ENCODE measurements at places on chromosomes 4 and X. TPM values are rescaled to one million over a fixed set of nuclear protein-coding genes. Genes with fewer than 3 reads are reported as not detected.
A peak's percentile ranks its signal among the peaks of the same experiment; 100 is the strongest.

Gene NEUROG2
- total RNA-seq = not detected

Gene GLRB
- total RNA-seq = 1.4 TPM

Gene IQSEC2
- 13.4 TPM for total RNA-seq

Gene PRSS12
- total RNA-seq = 14.9 TPM

Gene PGM2
- 31.4 TPM for total RNA-seq

Gene CSN1S1
- not detected for total RNA-seq

Gene ADH1B
- total RNA-seq = not detected

Gene FAM156B
- 24.3 TPM for total RNA-seq

Gene ADH1C
- not detected for total RNA-seq

Gene CPEB2
- total RNA-seq = 1.9 TPM

Gene MPP1
- total RNA-seq = 12.5 TPM

DNA sequence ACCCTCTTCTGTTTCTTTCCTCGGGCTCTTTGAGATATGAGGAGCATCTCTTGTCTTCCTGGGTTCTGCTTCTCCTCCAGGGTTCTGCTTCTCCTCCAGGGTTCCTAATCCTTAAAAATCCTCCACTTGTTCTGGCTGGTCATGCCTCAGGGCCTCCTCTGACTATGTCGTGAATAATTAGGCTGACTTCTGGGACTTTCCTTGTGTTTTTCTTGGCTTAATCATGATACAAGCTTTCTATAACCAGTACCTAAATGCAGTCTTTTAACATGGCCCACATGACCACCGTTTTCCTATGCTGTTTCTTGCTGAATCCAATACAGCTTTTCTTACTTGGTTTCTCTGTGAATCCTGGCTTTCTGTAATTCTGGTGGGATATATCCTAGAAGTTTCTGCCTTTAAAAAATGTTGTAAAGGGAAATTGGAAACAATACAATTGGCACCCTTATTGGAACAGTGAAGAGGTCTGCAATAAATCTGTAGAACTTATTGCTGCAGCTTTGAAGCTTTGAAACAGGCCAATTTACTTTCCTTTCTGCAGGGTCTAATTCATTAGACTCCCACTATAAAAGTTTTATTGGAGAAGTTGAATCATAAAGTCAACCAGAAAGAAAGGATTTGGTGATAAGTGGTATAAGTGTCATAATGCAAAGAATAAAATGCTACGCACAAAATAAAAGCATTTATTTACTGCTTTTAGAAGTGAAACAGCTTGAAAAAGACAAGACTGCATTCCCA is 213.1 kb downstream of the UGT8 start:
- DNase-seq = no peak

GRCh38 chrX:98931216-98931615 is 1478.9 kb downstream of the PCDH19 start:
- DNase-seq = no peak

DNA sequence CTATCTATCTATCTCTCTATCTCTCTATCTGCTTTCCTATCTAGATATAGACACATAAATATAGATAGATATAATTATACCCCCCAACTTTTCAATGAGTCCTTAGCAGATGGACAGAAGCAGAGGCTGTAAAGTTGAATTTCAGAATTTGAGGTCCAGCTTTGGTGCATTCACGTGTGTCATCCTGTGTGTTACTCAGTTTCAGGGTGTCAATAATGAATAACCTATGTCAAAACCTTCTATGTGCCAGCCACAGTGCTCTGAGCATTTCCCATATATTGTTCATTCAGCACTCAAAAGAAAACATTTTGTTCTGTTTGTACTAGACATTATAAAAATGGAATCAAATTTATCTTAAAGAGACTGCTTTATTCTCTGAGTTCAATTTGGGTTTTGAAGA is 310.0 kb downstream of the ARHGAP24 start:
- DNase-seq = no peak

DNA sequence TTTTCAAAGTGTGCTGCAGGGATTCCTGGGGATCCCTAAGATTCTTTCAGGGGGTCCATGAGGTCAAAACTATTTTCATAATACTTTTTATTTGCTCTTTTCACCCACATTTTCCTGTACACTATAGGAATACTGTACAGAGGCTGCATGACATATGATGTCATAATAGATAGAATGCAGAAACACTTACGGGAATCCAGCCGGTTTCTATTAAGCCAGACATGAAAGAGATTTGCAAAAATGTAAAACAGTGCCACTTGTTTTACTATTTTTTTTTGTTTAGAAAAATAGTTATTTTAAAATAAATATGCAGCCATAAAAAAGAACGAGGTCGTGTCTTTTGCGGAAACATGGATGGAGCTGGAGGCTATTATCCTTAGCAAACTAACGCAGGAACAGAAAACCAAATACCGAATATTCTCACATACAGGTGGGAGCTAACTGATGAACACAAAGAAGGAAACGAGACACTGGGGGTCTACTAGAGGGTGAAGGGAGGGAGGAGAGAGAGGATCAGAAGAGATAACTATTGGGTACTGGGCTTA is 5.0 kb downstream of the ZFX start:
- no peak for DNase-seq

- DNase-seq = no peak
Measured at GRCh38 chr4:7202411-7202810, 10.1 kb downstream of the SORCS2 start.

GRCh38 chr4:144574000-144574399 is 72.0 kb upstream of the HHIP start:
- DNase-seq = no peak

DNA sequence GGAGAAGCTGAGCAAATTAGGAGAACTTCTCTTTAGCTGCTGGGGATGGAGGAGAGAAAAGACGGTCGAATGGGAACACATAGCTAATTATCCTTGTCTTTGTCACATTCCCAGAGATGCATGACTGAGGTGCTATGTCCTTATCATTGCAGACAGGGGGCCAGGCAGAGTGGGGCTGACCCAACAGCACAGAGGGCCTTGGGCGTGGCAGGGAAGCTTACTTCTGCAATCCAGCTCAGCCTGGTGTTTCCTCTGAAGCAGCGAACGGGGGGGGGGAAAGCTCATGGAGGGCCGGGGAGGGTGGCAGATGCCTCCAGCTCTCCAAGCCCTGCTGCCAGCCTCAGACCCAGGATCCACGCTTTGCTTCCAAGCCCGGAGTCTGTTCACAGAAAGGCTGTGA is 50.8 kb upstream of the HOPX start:
- peak; percentile 51 for DNase-seq

DNA sequence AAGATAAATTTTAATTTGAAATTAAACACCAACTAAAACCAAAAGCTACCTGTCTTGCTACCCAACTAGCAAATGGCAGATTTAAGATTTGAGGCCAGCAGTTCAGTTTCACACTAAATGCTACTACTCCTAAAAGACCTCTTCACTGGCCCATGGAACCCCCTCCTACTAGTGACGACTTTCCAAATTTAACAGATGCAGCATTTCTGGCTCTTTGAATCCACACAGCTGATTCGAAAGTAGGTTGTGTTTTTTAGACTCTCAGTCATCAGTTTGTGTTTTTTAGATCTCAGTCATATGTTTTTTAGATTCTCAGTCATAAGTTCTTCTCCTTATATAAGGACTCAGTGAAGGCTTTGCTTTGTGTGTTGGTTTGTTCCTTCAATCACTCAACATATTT is 11.1 kb upstream of the CC2D2A start:
- DNase-seq = no peak

DNA sequence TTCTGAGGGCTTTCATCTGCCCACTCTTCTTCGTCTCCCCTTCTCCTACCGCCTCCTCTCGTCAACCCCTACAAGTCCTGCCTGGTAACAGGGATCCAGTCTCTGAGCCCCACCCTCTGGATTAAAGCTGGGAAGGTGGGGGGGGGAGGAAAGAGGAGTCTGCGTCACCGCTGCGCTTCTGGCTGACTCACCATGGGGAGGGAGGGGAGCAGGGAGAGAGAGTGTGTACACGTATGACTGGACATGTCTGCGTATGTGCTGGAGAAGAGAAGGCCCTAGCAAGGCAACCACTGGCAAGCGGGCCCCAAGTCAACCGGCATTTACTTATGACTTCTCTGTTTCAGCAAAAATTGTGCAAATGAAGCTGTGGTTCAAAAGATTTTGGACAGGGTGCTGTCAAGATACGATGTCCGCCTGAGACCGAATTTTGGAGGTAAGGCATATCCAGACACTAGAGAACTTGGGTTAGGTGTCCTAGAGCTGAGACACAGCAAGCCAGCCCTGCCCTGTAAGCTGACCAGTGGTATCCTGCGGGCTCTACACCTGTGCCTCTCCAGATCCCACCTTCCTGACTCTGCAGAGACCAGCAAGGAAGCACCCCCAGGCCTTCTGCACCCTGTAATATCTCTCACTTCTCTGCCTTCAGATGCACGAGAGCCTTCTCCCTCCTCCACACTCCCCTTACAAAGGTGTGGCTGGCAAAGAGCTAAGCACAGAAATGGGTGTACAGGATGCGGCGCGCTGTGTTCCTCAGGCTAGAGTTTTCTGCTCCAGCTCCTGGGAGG is 2.5 kb downstream of the GABRQ start:
- DNase-seq = peak; percentile 28

GRCh38 chr4:88822034-88822789 is 124.6 kb upstream of the NAP1L5 start:
- no peak for DNase-seq

DNA sequence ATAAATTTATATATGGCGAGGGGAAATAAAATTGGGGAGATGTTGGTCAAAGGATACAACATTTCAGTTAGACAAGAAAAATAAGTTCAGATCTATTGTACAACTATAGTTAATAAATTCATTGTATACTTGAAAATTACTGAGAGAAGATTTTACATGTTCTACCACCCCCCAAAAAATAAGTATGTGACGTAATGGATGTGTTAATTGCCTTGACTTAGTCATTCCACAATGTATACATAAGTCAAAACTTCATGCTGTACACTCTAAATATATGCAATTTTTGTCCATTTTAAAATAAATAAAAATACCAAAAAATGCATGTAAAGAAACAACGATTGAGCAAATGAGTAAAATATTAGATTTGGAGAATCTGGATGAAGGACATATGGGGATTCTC is 1.8 kb downstream of the USP11 start:
- DNase-seq = no peak

- no peak for DNase-seq
Measured at GRCh38 chrX:135981668-135982067, 3.6 kb upstream of the SLC9A6 start.

- DNase-seq = no peak
Measured at GRCh38 chr4:48139691-48140090, 5.6 kb upstream of the TXK start.

Data from H7 (cell line).